ENCODE measurements at places on chromosomes 7 and 10.

DNA sequence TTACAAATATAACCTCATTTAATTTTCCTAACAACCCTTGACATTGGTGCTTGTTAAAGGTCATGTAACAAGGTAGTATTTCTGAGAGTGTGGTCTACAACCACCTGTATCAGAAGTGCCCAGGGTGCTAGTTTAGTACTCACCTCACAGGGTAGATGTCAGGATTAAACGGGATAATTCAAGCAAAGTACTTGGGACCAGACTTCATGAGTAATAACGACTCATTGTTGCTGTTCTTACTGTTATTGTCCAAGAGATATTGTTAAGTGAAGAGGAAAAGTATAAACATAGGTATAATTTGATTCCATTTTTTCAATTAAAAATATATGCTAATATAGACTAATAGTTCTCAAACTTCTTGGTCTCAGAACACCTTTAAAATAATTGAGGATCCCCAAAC is 179.3 kb downstream of the WNT2 start:
- no peaks in the 10 kb centered on the region for H3K27me3 ChIP-seq
- peaks cover 16% of the 10 kb centered on the region for H3K4me1 ChIP-seq
- DNase-seq, result no peak

DNA sequence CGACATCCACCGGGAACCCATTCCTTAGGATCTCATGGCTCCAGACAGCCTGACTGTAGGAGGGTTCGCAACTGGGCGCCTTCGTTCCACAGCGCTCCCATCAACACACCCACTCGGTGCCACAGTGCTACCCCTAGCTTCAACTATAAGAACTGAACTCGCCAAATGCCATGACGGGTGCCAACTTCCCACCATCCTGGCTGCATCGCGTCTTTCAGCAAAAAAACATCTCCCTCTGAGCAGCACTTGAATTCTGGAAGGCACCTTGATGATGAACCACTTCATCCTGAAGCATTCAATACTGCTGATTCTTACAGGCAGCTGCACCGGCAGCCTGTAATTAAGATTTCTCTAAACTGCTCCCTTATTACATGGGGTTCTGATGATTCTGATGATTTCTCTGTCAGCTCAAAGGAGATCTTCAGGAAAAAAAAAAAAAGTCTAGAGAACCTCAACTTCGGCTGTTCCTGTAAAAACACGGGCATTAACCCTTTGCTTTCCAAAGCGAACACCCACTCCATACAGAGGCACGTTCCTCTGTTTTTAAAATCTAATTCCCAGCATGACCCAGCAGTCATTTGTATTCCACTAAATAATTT is 1.3 kb downstream of the CYTH3 start:
- H3K4me1 ChIP-seq, result peaks cover 18% of the 10 kb centered on the region
- no peak overlapping the region for H3K27ac ChIP-seq

- no peaks in the 10 kb centered on the region for H3K27me3 ChIP-seq
- no peaks in the 10 kb centered on the region for H3K4me1 ChIP-seq
- no peak overlapping the region for H3K27ac ChIP-seq
- no peak overlapping the region for H3K4me3 ChIP-seq
- no peak for DNase-seq
Measured at GRCh38 chr10:86918022-86918471, 39.4 kb downstream of the MMRN2 start.

DNA sequence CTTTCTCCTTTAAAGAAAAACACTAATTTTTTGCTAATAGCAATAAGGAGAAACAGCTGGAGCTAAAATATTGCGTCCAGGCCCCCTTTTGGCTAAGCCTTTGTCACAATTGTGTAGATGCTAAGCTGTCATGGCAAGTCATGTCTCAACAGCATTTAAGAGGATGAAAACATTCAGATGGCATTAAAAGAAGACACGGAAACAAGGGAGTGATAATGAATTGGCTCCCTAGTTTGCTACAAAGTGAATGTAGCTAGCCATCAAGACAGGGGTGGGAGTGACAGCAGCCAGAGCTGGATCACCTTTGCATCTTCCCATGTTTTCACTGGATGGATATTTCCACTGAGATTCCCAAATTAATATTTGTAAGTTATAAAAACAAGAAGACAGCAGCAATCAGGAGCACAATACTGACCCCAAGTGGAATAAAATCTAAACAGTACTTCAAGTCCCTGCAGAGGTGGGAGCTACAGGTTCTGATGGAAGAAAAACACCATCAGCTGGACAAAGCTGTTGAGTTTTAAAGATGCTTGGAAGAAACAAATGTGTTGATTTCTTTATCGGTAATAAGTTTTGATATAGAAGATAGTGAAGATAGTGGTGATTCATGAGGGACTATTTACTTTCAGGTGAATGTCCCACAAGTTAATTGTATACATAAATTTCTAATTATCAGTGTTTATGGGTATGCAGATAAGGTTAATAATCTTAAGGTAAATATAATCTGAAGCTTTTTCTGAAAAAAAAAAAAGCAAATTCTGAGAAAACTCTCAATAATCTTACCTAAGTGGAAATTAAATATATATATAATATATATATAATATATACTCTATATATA is 129.4 kb downstream of the SLC16A9 start:
- no peaks in the 10 kb centered on the region for H3K4me1 ChIP-seq
- DNase-seq, result no peak
- H3K27me3 ChIP-seq, result no peaks in the 10 kb centered on the region
- H3K4me3 ChIP-seq, result no peak overlapping the region
- no peak overlapping the region for H3K27ac ChIP-seq

DNA sequence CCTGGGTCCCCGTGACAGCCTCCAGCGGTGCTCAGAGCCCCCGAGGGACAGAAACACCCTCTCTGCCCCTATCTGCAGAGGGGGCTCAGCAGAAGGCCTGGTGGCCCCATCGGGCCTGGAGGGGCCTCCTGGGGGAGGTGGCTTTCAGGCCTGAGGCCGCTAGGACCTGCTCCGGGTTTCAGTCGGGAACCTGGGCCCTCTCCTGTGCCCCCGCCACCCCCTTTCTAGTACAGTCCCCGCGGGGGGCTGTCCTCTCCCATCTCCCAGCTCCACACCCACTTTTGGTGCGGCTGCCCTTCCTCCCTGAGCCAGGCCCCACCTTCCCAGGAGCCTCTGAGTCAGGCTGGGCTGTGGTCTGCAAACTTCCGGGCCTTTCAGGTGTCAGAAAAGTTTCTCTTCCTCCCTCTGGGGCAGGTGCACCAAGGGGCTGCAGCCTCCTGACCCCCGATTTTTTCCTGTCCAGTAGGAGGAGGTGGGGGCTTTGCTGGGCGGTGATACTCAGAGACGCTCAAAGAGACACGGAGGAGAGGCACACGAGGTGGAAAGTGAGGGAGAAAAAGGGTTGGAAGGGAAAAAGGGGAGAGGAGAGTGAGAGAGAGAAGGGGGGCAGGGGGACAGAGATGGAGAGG is 692 bp downstream of the CARD11 start:
- H3K4me1 ChIP-seq, result peaks cover 44% of the 10 kb centered on the region
- no peaks in the 10 kb centered on the region for H3K27me3 ChIP-seq
- H3K4me3 ChIP-seq, result peak overlapping the region; percentile 98
